ENCODE measurements at places on chromosomes 5 and 9. TPM values are rescaled to one million over a fixed set of nuclear protein-coding genes. Genes with fewer than 3 reads are reported as not detected.

DNA sequence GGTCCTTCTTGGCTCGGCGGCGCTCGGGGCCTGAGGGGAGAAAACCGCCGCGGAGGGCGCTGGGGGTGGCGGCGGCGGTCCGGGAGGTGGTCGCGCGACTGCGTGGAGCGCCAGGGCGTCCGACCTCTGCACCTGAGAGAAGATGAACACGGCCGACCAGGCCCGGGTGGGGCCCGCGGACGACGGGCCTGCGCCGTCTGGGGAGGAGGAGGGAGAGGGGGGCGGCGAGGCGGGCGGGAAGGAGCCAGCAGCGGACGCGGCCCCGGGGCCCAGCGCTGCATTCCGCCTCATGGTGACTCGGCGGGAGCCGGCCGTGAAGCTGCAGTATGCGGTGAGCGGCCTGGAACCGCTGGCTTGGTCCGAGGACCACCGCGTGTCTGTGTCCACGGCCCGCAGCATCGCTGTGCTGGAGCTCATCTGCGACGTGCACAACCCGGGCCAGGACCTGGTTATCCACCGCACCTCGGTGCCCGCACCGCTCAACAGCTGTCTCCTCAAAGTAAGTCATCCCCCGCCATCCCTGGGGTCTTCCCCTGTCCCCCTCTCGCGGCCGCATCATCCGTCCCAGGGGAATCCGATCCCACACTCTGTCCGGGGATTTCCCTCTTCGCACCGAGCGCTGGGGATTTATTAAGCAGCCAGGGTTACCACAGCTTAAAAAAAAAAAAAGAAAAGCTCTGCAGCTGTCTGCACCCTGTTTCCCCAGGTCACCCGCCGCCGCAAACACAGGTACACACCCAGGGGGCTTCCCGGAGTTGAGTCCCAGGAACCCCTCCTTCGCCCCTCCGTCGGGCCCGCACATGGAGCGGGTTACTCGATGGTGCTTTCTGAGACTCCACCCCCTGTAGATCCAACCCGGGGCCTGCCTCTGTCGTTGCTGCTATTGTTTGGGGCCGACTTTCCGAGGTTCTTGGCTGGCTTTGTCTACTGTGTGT is at the start of gene GTF3C4:
GTF3C4 (plus strand) TSS at position 8 of the 935 bp plus-strand sequence; CDS start at position 143, 135 bp downstream.
- no peak for DNase-seq

INSL4 gene
- total RNA-seq, result not detected

DNA sequence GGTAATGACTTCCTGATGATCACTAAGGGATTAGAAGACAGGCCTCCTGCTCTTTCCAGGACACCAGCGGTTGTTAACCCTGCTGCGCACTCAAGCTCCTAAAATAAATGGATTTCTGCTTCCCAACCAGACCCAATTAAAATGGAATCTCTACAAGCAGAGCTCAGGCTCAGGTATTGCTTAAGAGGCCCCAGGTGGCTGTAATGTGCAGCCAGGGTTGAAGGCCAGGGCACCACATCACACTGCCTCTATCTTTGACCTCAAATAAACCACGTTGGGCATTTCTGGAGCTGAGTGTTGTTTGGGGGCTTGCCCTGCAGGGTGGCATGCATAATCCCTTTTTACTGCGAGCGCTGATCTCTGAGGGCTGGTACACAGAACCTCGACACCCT is 108.0 kb downstream of the FBXO38 start:
- no peak for DNase-seq

DNA sequence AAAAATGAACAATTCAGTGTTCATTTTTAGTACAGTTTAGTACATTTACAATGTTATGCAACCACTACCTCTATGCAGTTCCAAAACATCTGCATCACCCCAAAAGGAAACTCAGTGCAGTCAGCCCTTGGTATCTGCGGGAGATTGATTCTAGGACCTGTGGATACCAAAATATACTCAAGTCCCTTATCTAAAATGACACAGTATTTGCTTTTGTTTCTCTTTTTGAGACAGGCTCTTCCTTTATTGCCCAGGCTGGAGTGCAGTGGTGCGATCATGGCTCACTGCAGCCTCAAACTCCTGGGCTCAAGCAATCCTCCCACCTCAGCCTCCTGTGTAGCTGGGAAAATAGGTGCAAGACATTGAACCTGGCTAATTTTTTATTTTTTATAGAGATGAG is 114.0 kb downstream of the PIP5K1B start:
- no peak for DNase-seq

FAM81B gene
- not detected for total RNA-seq
